ENCODE measurements at places on chromosomes 6 and 20.

- DNase-seq, result no peak
Measured at GRCh38 chr20:58447511-58448391, 58.7 kb downstream of the VAPB start.

- no peak for DNase-seq
Measured at GRCh38 chr6:88166493-88167351, 575 bp upstream of the CNR1 start.

- no peak for DNase-seq
Measured at GRCh38 chr20:54468082-54468481, 7.3 kb upstream of the DOK5 start.

- no peak for DNase-seq
Measured at GRCh38 chr6:87152526-87152955, 2.8 kb upstream of the ZNF292 start.

DNA sequence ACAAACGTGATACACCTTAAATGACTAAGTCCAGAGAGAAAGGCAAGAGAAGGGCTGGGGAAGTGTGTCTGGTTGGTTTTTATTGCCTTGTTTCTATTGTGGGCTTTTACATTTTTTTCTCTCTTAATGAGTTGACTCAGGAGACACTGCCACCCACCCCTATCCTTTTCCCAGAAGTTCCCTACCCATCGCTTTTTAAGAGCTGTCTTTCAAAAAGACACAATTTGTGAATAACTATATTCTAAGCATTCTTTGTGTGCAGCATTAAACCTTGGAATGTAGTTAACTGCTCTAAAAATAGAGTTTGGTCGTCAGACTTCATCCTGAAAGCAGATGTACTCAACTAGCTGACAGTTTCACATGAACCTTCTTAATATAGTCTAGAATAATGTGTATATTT lies 174.9 kb downstream of the ISM1 start:
- DNase-seq, result no peak

- DNase-seq, result no peak
Measured at GRCh38 chr6:44542401-44543116, 155.1 kb downstream of the CDC5L start.

- no peak for DNase-seq
Measured at GRCh38 chr6:85186546-85187175, 263.2 kb upstream of the NT5E start.

GRCh38 chr20:22908944-22909343 lies 126.2 kb upstream of the SSTR4 start:
- no peak for DNase-seq

DNA sequence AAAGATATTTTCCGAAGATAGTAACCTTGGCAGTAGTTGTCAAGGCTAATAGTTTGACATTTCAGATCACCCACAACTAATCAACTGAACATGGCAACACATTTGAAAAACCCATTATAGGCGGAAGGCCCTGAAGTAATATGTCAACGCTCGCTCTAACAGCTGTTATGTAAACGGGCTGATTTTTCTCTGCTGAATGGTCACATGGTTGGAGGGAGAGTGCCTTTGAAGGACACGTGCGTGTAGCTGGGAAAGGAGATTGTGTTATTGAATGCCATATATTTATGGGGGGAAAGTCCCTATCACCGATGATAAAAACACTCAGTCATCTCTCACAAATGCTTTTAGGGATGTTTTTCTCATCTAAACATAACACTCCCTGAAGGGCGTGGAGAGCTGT lies 160.0 kb upstream of the RALGAPA2 start:
- no peak for DNase-seq

Data from NCI-H1048 (cell line).